ENCODE measurements at places on chromosomes 16 and 17.

DNA sequence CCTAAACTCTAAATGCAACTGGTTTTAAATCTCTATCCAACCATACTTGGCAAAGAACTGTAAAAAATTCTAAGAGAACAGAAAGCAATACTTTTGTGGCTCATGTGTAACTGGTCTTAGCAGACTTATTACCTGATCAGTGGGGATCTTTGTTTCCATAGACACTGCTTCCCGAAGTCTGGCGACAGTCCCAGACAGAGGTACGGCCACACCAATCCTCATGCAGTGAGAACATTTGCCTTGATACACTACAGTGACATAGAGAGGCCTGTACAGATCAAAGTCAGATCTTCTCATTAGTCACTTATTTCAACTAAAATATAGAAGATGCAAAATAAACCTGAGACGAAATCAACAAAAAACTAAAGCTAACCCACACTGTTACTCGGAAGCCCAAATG is 43.9 kb downstream of the USP31 start:
- DNase-seq = no peak

DNA sequence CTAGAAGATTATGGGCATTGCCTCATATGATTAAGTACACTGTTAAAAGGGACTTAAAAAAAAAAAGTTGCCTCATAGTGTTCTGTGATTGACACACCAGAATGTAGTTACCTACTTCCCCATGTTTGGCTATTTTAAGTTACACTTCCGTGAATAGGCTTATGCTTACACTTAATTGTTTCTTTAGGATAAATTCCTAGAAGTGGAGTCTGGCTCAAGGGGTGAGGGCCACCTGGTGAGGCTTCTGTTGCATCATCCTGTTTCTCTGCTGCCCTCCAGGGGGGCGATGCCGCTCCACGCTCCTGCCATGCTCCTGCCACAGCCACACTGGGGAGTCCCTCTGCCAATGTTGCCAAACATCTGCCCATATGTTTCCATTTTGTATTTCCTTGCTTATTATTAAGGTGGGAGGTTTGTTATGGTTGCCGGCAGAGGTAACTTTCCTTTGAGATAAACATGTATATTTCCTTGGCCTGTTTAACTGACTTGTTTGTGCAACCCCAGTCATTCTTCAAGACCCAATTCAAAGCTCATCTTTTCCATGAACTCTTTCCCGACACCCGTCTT is 73.1 kb downstream of the KSR1 start:
- DNase-seq = no peak

- no peak for DNase-seq
These were observed 68.2 kb upstream of the XYLT1 start for GRCh38 chr16:17538927-17539326.

- no peak for DNase-seq
These were observed 15.1 kb upstream of the BAHCC1 start for GRCh38 chr17:81380131-81380530.
